Stimulated activated CD4-positive, alpha-beta T cell treated with anti-CD3 and anti-CD28 coated beads, Interleukin-15, amount 100 ng/mL, for 1 hour (primary cell): ENCODE measurements at places on chromosomes 13 and 19.
A peak's percentile ranks its signal among the peaks of the same experiment; 100 is the strongest.

DNA sequence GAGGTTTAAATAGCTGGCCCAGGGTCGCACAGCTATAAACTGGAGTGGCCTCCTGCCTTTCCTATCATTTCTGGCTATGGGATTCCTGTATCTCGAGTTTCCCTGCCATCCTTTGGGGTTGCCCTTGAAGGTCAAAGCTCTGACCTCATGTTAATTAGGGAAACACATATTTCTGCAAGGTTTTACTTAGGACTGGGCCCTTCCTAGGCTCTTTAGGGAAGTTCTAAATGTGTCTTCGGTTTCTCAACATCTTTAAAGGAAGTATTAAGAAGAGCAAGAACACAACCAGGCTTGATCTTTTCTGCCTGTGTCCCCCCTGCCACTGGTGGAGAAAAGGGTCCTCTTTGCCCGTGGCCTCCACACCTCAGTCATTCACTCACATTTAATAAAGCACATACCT lies 10.8 kb downstream of the LCP1 start:
- no peak for DNase-seq

GRCh38 chr19:42250666-42251531 lies 4.0 kb downstream of the ERF start:
- no peak for DNase-seq

GRCh38 chr13:24212674-24213073 lies 52.2 kb downstream of the SPATA13 start:
- no peak for DNase-seq

DNA sequence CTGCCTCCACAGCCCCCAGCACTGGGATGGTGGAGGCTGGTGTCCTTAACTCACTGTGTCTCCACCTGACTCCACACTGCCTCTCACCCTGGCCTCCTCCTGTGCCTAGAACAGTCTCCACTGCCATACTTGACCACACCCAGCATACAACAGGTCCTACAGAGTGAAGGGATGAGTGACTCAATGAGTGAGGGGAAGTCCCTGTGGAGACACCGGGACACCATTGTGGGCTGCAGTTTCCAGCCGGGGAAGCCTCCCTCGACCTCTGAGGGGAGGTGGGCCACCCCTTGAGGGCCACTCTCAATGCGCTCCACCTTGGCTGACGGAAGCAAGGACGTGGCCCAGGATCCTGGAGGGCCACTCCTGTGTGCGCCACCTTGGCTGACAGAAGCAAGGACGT lies 2.8 kb upstream of the ZNF135 start:
- DNase-seq: no peak

GRCh38 chr13:55359067-55359466 lies 1781.7 kb upstream of the PRR20A start:
- DNase-seq: no peak

DNA sequence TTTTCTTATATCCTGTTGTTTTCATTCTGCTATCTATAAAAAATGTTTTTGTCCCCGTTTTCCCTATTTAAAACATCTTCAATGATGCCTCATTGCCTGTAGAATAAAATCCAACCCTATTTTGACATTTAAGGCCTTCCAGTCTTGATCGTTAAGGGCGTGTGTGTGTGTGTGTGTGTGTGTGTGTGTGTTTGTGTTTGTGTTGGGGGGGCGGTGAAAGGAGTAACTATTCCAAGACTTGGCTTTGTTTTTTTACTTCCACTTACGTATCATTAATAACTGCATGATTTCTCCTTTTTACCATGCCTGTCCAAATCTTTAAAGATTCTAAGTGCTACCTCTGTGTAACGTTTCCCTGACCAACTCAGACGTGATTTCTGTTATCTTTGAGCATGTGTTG lies 784 bp downstream of the PIBF1 start:
- DNase-seq: no peak

DNA sequence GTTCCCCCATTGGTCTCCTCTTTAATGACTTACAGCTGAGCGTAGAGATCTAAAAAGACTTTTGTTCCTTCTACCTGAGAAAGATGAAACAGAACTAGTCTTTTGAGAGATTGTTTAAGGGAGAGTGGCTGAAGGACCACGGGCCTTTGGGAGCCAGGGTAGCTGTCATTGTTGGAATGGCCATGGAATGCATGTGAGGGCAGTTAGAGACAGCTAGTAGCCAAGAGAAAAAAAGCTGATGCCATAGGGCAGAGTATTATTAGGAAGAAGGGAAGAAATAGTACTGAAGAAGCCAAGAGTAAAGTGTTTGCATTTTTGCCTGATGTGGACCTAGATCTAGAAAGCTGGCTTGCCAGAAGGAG lies 5.6 kb downstream of the ZNF507 start:
- DNase-seq: no peak

DNA sequence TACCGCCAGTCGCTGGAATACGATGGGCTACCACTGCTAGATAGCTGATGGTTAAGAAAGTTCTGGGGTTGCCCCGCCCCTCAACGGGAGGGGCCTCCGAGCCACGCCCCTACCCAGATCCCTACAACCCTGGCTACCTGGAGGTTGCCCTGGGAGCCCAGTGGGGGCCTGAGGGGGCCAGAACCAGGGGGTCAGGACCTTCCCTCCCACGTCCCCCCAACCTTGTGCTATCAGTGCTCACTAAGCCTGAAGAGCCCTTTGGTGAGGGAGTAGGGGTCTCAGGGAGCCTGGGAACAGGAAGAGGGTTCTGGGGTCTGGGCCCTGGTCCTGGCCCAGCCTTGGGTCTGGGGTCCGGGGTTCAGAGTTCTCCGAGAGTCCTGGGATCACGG lies 8.9 kb downstream of the OCEL1 start:
- peak; percentile 33 for DNase-seq

DNA sequence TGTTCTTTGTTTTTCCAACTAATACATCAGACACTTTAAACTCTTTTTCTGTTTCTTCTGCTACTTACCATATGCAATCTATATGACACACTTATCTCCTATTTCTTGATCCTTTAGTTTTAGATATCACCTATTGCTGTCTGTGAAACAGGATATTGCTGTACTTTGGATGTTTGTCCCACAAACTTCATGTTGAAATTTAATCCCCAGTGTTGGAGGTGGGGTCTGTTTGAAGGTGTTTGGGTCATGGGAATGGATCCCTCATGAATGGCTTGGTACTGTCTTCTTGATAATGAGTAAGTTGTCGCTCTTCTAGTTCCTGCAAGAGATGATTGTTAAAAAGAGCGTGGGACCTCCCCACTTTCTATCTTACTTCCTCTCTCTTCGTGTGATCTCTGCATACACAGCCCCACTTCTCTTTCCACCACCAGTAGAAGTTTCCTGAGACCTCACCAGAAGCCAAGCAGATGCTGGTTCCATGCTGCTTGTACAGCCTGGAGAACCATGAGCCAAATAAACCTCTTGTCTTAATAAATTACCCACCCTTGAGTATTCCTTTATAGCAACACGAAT lies 244.2 kb downstream of the NHLRC3 start:
- no peak for DNase-seq

DNA sequence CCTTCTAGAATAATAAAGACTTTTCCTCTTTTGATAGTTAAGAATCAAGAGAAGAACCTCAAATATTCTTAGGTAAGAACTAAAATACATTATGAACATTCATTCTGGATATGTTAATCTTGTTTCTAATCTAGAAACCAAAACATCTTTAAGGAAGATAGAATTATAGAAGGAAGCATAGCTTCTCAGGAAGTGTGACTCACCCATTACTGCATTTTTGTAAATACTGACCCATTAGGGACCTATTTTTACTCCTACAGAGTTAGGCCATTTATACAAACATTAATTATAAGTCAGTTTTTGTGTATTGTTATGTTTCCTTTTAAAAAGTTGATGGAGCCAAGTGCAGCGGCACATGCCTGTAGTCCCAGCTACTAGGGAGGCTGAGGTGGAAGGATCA lies 147.1 kb downstream of the NUFIP1 start:
- DNase-seq: no peak

- no peak for DNase-seq
Measured at GRCh38 chr19:17671906-17672305, 16.2 kb downstream of the UNC13A start.

DNA sequence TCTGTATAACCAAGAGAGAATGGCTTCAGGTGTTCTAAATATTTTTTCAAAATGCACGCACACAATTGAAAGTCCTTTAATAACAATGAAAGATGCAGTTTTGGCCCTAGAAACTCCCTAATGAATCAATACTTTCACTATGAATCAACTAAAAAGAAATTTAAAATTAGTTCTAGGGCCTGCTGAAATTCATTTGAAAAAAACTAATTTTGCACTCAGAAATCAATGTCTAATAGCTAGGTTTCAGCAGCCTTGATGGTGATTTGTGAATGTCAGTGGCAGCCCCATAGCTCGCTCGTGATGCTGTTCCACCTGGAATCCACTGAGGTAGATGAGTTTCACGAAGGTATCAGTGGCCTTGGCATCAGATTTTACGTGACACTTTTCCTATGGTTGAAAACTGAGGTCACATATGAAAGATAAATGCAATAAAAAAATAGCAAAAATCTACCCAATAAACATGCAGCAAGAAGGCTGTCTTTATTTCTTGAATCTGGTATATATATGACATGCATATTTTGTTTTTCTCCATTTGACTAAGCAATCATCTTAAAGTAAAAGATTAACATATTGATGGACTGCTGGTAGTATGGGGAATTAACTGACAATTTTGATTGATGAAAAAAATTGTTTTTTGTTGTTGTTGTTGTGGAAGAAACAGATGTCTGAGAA lies 141.0 kb downstream of the AKAP11 start:
- no peak for DNase-seq

DNA sequence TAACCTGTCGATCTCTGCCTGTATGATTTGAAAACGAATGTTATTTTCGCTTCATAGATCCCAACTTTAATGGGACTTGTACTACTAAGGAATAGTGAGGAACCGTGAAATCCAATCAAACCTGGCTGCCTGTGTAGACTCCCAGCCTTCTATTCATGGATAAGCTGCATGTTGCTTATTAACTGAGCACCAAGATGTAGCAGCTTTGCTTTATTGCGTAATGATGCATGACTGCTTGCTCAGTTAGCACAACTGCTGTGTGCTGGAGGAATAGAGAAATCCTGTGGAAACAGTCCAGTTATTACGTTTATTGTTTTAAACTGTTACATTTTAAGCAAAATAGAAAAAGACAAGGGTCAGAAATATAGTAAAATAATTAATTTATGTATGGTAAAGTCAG lies 108.2 kb downstream of the SHISA2 start:
- no peak for DNase-seq

- no peak for DNase-seq
Measured at GRCh38 chr13:74409551-74409950, 275.3 kb upstream of the KLF12 start.

GRCh38 chr19:6812612-6813011 lies 40.1 kb downstream of the VAV1 start:
- DNase-seq: no peak

GRCh38 chr19:52992109-52993004 lies 21.4 kb upstream of the ERVV-1 start:
- no peak for DNase-seq

DNA sequence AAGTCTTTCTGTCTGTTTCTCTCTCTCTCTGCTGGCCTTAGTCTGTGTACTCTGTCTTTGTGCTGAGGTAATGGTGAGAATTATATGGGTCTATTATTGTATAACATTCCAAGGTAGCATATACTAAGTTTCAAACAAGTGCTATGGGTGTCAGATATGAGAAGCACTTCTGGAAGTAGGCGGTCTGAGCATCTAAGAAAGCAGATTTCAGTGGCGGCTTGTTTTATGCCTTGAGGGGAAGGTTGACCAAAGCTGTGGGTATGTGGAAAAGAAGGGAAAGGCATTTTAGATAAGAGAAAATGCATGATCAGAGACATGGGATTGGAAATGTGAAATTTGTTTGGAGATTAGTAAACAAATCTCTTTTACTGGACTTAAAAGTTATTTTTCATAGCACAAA lies 348.5 kb downstream of the RFC3 start:
- no peak for DNase-seq

DNA sequence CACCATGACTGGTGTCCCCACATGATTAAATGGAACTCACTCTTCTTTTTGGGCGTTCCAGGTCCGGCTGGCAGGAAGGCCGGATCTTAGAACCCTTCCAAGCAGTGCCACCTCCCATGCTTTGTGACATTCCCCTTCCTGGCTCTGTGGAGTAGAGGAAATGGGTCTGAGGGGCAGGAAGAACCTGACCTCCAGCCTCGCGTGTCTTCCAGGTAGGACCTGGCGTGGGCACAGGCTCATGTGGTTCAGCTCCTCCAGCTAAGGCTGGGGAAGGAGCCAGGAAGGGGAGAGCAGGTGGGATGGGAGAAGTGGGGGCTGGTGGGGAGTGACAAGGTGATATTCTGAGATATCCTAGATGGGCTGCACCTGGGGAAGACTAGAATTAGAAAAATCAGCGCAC lies 2.1 kb downstream of the TMEM255B start:
- no peak for DNase-seq

- DNase-seq: no peak
Measured at GRCh38 chr13:113928685-113929627, 44.9 kb downstream of the C13orf46 start.

DNA sequence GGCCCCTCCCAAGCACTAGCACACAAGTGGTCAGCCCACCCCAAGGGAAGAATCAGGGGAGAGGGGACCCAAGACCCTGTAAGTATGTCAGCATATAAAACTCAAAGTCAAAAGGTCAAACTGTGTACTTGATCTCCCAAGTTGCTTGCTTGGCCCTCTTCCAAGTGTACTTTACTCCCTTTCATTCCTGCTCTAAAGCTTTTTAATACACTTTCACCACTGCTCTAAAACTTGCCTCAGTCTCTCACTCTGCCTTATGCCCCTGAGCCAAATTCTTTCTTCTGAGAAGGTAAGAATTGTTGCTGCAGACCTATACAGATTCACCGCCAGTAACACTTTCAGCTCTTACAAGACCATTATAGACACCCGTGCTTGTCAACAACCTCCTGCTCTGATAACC lies 15.1 kb upstream of the RNASEH2B start:
- DNase-seq: no peak

- DNase-seq: no peak
Measured at GRCh38 chr13:112684071-112684845, 5.6 kb upstream of the ATP11A start.

DNA sequence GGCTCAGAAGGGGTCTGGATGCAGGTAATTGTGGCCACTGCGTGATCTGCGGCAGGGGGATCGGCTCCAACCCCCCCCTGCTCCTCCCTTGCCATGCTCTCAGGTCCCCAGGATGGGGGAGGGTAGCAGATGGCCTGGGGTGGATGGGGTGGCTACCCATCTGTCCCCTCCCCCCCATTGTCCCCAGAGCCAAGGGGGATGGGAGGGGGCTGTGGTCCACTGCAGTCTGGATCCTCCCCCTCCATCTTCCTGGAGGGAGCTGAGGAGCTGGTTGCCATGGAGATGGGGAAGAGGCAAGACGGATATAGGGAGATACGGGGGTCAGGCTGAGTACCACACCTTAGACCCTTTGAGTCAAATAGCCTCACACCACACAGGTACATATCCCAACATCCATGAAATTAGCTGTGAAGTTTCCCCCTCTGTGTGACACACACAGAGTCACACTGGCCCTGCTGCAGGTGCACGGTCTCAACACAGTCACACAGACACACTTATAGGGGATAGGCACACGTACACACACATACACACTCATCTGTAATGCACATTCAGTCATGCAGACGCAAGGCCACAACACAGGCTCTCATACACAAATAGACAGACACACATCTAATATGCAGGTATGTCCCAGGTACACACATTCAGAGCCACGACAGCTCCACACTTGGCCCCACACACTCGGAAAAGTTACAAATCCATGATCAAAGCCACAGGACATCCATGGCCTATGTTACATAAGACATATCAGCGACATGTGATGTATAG lies 1.8 kb upstream of the NOVA2 start:
- no peak for DNase-seq

GRCh38 chr13:99153219-99153618 lies 47.4 kb upstream of the UBAC2 start:
- no peak for DNase-seq
